Dermis microvascular lymphatic vessel endothelial cell (primary cell): ENCODE measurements at places on chromosomes 6 and 20. TPM values are rescaled to one million over a fixed set of nuclear protein-coding genes. Genes with fewer than 3 reads are reported as not detected.
A peak's percentile ranks its signal among the peaks of the same experiment; 100 is the strongest.

Gene PHACTR1
- total RNA-seq = 1.0 and 1.1 TPM in 2 replicates

DNA sequence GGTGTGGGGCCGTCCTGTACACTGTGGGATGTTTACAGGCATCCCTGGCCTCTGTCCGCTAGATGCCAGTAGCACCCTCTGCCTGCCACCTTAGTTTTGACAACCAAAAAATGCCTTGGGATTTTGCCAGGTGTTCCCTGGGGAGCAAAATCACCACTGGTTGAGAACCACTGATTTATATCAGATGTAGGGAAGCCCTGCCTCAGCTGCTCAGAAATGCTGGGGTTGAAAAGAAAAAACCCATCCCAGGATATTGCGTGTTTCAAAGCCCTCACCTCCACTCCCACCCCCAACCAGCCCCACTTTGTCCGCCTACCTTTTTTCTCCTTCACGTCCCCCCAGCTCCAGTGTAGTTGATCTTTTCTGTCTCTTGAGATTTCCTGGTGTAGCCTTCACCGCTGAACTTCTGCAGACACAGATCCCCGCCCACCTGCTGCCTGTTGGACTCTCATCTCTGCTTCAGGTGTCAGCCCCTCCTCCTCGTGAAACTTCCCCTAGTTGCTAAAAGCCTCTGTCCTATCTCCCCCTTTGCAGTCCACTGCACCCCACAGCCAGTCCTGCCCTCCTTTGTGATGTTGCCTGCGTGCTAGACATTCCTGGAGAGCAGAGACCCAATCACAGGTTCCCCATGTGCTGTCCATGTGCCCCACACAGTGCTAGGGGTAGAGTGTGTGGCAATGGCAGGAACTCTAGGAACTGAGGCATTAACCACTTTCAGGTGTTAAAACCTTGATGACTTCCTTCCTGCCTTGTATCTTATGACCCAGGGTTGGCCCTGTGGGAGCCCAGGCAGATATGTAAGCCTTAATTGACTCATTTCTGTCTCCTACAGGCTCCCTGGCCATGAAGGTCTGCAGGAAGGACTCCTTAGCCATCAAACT, 98.9 kb downstream of the TBC1D7 start:
- DNase-seq = no peak

DNA sequence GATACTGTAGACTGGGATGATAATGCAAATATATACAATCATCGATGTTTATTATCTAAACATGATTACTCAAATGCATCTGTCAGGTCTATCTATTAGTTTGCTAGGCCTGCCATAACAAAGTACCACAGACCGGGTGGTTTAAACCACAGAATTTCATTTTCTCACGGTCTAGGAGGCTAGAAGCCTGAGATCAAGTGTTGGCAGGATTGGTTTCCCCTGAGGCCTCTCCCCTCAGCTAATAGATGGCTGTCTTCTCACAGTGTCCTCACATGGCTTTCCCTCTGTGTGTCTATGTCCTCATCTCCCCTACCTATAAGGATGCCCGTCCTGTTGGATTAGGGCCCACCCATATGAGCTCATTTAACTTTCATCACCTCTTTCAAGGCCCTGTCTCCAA, 512.6 kb upstream of the SLC35B3 start:
- DNase-seq = no peak

DNA sequence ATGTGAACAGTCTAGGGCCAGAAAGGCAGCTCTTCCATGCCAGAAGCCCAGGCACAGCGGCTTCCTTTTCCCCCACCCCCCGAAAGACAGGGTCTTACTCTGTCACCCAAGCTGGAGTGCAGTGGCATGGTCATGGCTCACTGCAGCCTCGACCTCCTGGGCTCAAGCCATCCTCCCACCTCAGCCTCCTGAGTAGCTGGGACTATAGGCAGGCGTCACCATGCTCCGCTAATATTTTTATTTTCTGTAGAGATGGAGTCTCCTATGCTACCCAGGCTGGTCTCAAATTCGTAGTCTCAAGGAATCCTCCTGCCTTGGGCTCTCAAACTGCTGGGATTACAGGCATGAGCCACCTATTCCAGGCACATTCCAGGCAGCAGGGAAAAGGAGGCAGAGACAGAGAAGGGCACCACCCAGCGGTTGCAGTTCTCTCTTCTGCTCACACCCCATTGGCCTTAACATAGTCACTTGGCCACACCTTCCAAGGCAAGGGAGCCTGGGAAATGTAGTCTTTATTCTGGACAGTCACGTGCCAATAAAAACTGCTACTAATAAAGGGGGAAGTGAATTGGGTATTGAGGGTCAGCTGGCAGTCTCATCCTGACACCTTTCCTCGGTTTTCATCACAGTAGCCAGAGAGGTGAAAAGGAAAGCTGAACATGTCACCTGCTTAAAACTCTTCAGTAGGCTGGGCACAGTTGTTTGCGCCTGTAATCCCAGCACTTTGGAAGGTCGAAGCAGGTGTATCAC, 205.9 kb downstream of the ZMYND8 start:
- peak; percentile 76 for DNase-seq

Gene FBXO30
- 11.4 and 11.6 TPM in 2 replicates for total RNA-seq

Gene PTCRA
- total RNA-seq = not detected in 2 replicates

DNA sequence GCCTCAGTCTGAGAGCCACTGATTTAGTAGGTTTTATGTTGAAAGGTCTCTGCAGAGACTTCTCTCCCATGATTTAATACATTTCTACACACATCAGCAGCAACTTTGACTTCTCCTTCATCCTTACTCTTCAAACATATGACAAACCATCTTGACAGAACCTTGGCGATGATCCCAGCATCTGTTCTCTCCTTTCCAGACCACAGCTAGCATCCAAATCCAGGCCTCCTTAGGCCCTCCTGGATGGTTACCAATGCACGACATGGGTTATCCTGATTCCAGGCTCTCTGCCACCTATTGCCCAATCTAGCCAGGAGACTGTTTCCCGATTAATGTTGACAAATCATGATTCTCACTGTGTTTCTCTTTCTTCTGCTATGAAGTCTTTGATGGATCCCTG, 16.8 kb downstream of the LAMA4 start:
- peak; percentile 53 for DNase-seq
